ENCODE measurements at places on chromosomes 3 and 15. TPM values are rescaled to one million over a fixed set of nuclear protein-coding genes. Genes with fewer than 3 reads are reported as not detected.

Gene PRICKLE2
- 28.3 TPM for total RNA-seq

Gene CAND2
- 12.1 TPM for total RNA-seq

Gene COX5A
- 165 TPM for total RNA-seq

Gene PTX3
- 1.4 TPM for total RNA-seq

Gene UBP1
- 56.9 TPM for total RNA-seq

Gene METTL6
- 13.1 TPM for total RNA-seq

Gene NAA80
- 12.7 TPM for total RNA-seq

Gene SLC6A6
- 63.2 TPM for total RNA-seq

Gene CPLX3
- not detected for total RNA-seq

Gene P4HTM
- 104 TPM for total RNA-seq

Gene CKMT1B
- total RNA-seq, result 52.7 TPM

Gene CPN2
- total RNA-seq, result 0.12 TPM

Gene TRPM1
- not detected for total RNA-seq

Gene PAK2
- total RNA-seq, result 63.4 TPM

Gene AMOTL2
- 129 TPM for total RNA-seq

Gene EIF2B5
- 35.5 TPM for total RNA-seq

Gene TGM5
- total RNA-seq, result 0.26 TPM

All from mucosa of gallbladder (tissue), 1 donor.